ENCODE measurements at places on chromosomes 7 and 10.

- DNase-seq: peak; percentile 63
Measured at GRCh38 chr7:84393786-84394185, 199.2 kb upstream of the SEMA3A start.

DNA sequence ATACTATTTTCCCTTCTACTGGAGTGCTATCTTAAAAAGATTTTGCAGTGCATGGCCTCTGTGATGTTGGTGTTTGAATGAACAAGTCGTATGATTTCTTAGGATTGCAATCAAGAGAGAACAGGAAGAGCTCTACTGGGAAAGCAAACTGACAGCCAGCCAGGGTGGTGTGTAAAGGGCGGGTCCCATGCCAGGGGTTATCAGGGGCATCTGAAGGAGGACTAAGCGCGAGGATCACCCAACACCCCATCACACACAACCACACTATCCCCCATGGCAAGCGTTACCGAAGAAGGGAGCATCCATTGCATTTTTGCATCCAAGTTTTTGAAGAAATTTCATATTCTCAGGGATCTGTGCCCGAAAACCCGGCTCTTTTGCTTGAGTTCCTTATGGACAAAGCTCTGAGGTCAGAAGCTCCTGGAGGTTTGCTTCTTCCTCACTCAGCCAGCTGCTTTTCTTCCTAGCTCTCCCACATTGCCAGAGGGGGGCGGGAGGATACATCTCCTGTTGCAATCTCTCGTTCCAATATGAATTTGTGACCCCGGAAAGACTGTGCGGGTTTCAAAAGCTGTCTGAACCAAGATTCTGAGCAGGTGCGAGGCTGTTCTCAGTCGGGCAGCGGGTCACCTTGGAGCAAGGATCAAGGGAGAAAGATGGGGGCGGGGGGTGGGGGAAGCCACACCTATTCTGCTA is 5.2 kb downstream of the NEUROD6 start:
- DNase-seq: no peak

- DNase-seq: peak; percentile 75
Measured at GRCh38 chr10:72164617-72165016, 51.2 kb upstream of the ANAPC16 start.

GRCh38 chr7:139034855-139035585 is 822 bp downstream of the ZC3HAV1L start:
- DNase-seq: peak; percentile 30

GRCh38 chr10:26269754-26270153 is 53.2 kb downstream of the GAD2 start:
- DNase-seq: no peak

DNA sequence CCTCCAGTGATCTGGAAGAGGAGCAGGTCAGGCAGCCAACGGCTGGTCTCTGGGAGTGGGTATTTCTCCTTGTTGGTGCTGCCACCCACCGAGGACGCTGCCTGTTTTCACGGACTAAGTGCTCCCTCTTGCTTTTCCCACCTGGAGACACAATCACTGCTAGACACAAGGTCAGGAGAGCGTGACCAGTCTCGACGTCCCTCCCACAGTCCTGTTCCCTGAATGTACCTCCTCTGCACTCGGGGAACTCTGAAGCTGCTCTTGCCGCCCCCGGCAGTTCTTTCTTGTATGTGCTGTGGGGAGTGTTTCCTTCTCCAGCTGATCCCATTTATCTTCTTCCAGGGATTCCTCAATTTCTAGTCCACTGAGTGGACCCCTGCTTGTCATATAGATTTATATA is 89.4 kb downstream of the CYTH3 start:
- no peak for DNase-seq

DNA sequence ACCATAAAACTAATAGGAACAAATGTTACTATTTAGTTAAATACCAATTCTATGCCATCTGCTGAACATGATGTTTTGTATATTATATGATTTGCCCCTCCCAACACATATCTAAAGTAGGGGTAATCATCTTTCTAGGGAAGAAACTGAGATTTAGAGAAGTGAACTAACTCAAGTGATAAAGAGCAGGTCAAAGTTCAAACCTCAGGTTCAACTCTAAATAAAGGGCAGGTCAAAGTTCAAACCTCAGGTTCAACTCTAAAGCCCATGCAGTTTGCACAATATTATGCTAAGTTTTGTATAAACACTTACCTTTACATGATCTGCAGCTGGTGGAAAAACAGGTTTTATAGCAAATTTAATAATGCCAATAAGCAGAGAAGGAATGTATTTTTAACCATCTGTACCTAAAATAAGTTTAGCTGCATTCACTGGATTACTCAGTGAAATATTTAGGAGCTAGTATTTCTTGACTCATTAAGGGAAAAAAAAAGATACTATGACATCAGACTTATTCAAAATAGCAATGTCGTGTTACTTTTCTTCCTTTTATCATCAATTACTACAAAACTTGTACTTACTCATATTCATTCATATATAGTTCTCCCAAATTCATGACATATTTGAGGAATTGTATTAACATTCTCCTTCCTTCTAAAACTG is 1194.3 kb upstream of the CELF2 start:
- no peak for DNase-seq

DNA sequence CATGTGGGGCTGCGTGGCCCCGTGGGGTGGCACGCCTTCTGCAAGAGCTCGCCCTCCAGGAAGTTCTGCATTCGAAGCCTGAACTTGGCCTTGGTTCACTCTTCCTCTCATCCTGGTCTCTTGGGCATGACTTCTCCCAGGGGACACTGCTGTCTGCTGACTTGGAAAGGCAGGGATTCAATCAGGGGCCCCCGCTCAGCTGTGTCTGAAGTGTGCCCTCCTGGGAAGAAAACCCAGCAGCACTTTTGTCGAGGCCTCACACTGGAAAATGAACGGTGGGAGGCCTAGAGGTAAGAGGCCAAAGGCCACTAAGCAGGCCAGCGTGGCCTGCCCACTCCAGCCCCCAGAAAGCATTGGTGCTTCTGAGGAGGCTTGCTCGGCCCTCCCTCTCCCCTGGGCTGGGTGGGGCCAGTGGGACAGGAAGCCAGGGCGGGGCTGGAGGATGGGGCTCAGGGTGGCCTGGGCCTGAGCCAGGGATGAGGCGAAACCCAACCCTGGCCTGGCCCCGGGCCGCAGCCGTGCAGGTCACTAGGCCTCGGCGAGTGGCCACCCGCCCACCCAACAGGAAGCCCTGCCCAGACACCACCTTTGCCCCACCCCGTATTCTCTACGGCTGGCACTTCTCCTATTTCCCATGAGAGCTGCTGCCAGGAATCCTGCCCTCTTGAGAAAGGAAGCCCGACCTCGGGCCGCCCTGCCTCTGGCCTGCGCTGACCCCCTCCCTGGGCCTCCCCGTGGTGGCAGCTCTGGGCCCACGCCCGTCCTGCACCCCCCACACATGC is 81.1 kb downstream of the ZMIZ1 start:
- peak; percentile 87 for DNase-seq

DNA sequence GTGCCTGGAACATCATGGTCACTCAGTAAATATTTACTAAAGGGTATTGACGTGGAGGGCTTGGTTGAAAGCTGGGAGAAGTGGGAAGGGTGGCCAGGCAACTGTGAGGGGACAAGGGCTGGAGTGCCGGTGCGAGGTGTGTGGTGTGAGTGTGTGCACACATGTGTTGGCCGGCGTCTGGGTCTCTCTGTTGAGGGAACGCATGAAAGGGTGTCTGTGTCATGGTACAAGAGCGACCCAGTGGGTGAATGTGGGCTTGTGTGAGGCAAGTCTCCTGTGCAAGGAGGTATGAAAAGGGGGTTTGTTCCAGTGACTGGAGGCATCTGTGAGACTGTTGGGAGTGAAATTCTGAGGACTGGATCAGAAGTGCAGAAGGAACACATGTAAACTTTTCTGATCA is 29.4 kb upstream of the UCMA start:
- DNase-seq: no peak

DNA sequence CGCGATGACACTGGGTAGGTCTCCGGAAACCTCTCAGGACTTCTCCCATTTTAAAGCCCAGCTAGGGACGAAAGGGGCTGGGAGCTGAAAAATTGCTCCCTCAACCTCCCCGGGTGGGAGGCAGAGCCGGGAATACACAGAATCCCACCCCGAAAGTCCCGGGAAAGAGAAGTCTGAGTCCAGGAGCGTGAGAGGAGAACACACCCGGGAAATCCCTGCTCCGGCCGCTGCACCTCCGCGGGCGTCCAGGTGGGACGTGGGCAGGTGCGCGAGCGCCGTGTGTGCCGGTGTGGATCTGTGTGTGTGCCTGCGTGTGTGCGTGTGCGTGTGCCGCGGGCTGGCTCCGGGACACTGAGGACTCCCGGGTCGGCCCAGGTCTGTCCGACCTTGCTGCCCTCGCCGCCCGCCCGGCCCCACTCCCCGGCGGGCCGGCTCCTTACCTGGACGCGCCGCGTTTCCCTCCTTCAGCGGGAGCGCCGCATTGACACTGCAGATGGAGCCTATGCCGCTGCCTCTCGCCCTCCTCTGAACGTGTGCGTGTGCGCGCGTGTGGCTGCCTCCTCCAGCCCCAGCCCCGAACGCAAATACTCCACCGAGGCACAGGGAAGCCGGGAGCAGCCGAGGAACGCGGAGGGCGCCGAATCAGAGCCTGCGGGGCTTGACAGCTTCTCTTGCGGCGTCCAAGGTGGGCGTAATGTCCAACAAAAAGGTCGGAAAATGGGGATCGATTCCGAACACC is at the start of gene PLXNA4:
PLXNA4 (minus strand) TSS at position 489 of the 739 bp plus-strand sequence. CDS start 67,777 bp downstream, outside the sequence.
- no peak for DNase-seq

All from fibroblast of gingiva (primary cell).